ENCODE measurements at places on chromosomes 12 and 14. TPM values are rescaled to one million over a fixed set of nuclear protein-coding genes. Genes with fewer than 3 reads are reported as not detected.

CCDC177 gene
- total RNA-seq, result under 0.01 TPM

CDK17 gene
- 31.0 TPM for total RNA-seq

DNA sequence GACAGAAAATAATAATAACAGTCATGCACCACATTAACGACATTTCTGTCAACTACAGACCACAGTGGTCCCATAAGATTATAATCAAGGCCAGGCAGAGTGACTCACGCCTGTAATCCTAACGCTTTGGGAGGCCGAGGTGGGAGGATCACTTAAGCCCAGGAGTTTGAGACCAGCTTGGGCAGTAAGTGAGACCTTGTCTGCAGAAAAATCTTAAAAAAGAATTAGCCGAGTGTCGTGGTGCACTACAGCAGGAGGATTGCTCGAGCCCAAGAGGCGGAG is 8.6 kb downstream of the NAB2 start:
- H3K27ac ChIP-seq, result no peak overlapping the region
- no peak for DNase-seq
- no peak overlapping the region for H3K4me3 ChIP-seq
- no peaks in the 10 kb centered on the region for H3K27me3 ChIP-seq
- peaks cover 56% of the 10 kb centered on the region for H3K36me3 ChIP-seq

DNA sequence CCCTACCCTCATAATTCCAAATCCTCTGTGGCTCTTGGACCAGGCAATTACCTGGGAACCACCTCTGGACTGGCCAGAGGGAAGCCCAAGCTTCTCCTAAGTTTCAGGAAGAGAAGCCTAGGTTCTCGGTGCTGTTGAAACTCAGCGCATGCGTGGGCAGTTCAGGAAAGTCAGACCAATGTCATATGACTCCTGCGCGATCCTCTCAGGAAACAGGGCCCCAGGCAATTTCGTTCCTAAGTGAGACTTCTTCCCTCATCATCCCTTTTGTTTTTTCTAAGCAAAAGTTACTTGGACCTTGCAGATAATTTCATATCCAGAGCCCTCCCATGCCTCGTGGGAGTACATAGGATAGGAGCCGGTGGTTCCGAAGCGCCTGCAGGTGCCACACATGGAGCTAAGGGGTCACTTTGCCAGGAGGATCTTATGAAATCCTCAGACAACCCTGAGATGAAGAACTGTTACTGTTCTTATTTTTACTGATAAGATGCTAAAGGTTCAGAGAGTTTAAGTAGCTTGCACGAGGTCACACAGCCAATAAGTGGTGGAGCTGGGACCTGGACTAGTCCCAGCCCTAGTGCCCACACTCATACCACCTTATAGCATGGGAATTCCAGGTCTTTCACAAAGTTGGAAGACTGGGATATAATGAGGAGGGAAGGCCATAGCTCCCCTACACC is 168.2 kb downstream of the ZFP36L1 start:
- H3K4me1 ChIP-seq, result peaks cover 48% of the 10 kb centered on the region
- no peak overlapping the region for H3K4me3 ChIP-seq
- no peak overlapping the region for H3K27ac ChIP-seq
- peak; percentile 67 for DNase-seq

GRCh38 chr12:70692681-70693288 is 55.6 kb upstream of the PTPRB start:
- DNase-seq, result peak; percentile 5
- no peaks in the 10 kb centered on the region for H3K27me3 ChIP-seq
- no peaks in the 10 kb centered on the region for H3K36me3 ChIP-seq
- peaks cover 4% of the 10 kb centered on the region for H3K4me1 ChIP-seq
- H3K27ac ChIP-seq, result no peak overlapping the region
- no peak overlapping the region for H3K4me3 ChIP-seq

- peaks cover 15% of the 10 kb centered on the region for H3K36me3 ChIP-seq
- H3K27me3 ChIP-seq, result no peaks in the 10 kb centered on the region
- H3K4me3 ChIP-seq, result no peak overlapping the region
- DNase-seq, result no peak
These were observed 32.8 kb downstream of the FBRSL1 start for GRCh38 chr12:132522592-132523380.

- H3K4me1 ChIP-seq, result no peaks in the 10 kb centered on the region
- H3K36me3 ChIP-seq, result no peaks in the 10 kb centered on the region
- DNase-seq, result no peak
- H3K4me3 ChIP-seq, result no peak overlapping the region
These were observed 219.6 kb downstream of the PHETA1 start for GRCh38 chr12:111149299-111149698.

DNA sequence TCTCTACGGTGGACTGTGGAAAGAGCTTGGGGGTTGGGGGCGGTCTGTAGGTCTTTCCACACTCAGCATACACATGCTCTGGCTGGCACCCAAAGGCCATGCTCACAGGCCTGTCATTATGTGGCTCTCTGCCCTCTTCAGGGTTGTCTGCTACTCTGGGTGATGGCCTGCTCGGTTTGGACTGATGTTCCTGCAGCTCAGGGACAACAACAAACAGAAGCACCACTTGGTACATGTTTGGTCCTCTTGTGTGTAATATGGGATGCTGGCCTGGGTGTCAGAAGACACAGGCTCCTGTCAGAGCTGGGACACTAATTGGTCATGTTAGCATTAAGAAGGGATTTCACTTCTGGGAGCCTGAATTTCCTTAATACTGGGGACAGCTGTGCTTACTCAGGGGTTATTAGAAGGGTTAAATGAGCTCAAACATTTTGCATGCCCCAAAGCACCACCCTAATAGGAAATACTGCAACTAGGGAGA is 32.7 kb upstream of the SELPLG start:
- peak; percentile 70 for DNase-seq
- H3K4me3 ChIP-seq, result no peak overlapping the region
- H3K4me1 ChIP-seq, result peaks cover 29% of the 10 kb centered on the region

DNA sequence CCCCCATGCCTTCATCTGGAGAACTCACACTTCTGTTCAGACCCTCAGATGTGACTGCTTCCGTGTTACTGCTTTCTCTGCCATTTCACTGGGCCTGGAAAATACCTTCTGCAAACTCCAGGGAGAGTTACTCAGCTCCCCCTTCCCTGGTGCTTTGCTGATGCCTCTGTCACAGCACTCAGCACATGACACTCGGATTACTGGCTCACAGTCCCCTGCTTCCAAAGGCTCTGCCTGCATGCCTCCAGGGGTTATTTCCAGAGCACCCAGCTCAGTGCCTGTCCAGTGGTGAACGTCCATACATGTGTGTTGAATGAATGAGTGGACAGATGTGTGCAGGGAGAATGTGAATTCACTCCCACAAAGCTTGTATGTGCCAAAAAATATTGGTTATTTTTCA is 237.2 kb upstream of the FKBP4 start:
- DNase-seq, result no peak
- H3K4me3 ChIP-seq, result no peak overlapping the region
- no peak overlapping the region for H3K27ac ChIP-seq
- H3K4me1 ChIP-seq, result peaks cover 5% of the 10 kb centered on the region
- no peaks in the 10 kb centered on the region for H3K36me3 ChIP-seq

DNA sequence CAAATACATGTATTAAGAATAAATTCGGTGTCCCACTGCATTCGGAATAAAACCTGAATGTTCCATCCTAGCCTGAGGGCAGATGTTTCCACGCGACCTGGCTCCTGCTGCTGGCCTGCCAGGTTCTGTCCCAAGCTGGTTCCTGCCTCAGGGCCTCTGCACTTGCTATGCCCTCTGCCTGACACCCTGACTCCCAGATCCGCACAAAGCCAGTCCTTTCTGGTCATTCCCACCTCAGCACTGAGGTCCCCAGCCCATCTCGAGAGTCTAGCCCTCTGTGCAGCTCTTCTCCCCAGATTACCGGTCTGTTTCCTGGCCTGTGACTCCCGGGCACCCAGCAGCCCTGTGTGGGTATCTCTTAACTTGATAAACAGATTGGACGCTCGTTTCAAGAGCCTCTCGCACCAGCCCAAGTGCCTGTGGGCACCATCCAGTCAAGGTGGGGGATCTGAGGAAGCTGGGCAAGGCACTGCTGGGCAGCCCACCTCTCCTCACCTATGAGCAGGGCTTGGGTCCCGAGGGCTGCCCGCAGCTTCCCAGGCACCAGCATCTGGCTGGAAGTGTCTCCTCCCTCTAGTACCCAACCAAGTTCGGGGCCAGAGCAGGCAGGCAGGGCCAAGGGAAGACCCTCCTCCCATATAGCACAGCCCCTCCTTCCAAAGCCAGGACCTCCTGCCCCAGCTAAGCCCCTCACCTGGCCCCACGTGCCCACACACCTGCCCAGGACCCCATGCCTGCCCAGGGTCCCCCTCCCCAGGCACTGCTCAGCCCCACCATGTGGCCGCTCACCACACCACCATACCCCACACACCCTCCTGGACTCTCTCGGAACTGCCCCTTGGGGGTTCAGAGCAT is 132.2 kb downstream of the NCOR2 start:
- no peak for DNase-seq
- peaks cover 53% of the 10 kb centered on the region for H3K36me3 ChIP-seq
- H3K27ac ChIP-seq, result no peak overlapping the region
- no peak overlapping the region for H3K4me3 ChIP-seq

GRCh38 chr14:20247646-20248246 is 8.7 kb downstream of the OR11H4 start:
- no peak overlapping the region for H3K4me3 ChIP-seq
- DNase-seq, result no peak
- H3K27me3 ChIP-seq, result no peaks in the 10 kb centered on the region
- no peak overlapping the region for H3K27ac ChIP-seq

CLBA1 gene
- 5.1 TPM for total RNA-seq

GRCh38 chr12:102970780-102971179 is 13.3 kb downstream of the ASCL1 start:
- no peak overlapping the region for H3K4me3 ChIP-seq
- H3K4me1 ChIP-seq, result no peaks in the 10 kb centered on the region
- DNase-seq, result no peak
- H3K27me3 ChIP-seq, result peaks cover 15% of the 10 kb centered on the region
- no peaks in the 10 kb centered on the region for H3K36me3 ChIP-seq

DNA sequence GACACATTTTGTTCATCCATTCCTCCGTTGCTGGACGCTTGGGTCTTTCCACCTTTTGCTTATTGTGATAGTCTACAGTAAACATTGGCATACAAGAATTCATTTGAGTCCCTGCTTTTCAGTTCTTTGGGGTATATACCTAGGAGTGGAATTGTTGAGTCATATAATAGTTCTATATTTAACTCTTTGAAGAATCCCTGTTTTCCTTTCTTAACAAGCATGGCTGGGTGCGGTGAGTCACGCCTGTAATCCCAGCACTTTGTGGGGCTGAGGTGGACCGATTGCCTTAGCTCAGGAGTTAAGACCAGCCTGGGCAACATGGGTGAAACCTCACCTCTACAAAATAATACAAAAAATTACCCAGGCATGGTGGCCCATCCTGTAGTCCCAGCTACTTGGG is 75.4 kb downstream of the CCDC92 start:
- H3K36me3 ChIP-seq, result no peaks in the 10 kb centered on the region
- peaks cover 5% of the 10 kb centered on the region for H3K4me1 ChIP-seq
- DNase-seq, result no peak
- H3K4me3 ChIP-seq, result no peak overlapping the region
- peaks cover 3% of the 10 kb centered on the region for H3K27me3 ChIP-seq
- no peak overlapping the region for H3K27ac ChIP-seq

DNA sequence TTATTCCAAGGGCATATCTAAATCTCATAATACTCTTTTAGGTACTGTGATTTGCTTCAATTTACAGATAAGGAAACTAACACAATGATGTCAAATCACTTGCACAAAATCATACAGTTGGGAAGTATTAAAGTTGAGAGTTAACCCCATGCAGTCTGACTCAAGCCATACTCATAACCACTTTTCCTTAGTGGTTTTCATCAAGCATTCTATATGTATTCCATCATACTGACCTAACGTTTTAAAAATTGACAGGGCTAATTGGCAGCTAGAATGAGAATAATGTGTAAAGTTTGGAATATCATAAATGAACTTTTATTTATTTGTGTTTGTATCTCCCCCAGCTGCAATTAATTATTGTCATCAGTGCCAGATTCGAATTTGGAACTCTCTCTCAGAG is 20.9 kb downstream of the PUS7L start:
- no peaks in the 10 kb centered on the region for H3K4me1 ChIP-seq
- H3K27ac ChIP-seq, result no peak overlapping the region
- DNase-seq, result no peak

P2RX4 gene
- 12.1 TPM for total RNA-seq

DNA sequence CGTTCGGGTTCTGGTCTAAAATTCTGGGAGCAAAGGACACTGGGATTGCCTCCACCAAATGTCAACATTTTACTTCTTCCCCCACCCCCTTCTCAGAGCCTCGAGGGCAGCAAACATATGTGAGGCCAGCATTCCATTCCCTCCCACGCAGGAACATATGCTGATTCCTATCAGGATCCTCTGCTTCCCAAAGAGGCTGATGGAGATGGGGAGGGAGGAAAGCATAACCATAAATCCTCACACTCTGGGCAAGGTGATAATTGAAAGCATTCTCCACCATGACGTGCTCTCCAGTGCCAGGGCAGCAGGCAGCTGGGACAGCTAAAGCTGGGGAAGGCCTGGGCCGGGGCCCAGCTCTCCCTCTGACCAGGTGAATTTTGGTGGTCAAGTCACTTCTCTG is 395.0 kb downstream of the ZFP36L1 start:
- no peak overlapping the region for H3K4me3 ChIP-seq
- H3K36me3 ChIP-seq, result no peaks in the 10 kb centered on the region
- H3K4me1 ChIP-seq, result peaks cover 65% of the 10 kb centered on the region
- H3K27me3 ChIP-seq, result no peaks in the 10 kb centered on the region

DNA sequence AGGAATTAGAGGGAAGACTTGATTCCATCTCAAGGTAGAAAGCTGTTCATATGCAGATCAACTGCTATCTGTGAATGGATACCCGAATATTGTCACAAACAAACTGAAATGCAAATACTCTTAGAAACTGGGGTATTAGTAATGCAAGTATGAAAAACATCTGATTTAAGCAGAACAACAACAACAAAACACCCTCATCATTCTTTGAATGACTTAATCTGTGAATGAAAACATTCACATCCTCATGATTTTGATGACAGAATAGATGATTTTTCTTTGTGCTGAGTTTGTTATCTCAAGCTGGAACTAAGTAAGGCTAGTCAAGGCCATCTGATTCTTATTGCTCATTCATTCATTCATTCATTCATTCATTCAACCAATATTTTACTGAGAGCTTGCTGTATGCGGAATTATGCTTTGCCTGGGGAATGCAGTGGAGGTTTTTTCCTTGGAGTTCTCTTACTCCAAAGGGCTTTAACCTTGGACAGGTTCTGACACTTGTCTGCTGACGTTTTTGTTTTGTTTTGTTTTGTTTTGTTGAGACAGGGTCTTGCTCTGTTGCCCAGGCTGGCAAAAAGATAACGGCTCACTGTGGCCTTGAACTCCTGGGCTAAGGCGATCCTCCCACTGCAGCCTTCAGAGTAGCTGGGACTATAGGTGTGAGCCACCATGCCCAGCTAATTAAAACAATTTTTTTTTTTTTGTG is 23.3 kb downstream of the OR10G3 start:
- H3K27ac ChIP-seq, result peak overlapping the region; percentile 79
- DNase-seq, result no peak
- H3K4me1 ChIP-seq, result peaks cover 13% of the 10 kb centered on the region
- no peak overlapping the region for H3K4me3 ChIP-seq
- H3K27me3 ChIP-seq, result no peaks in the 10 kb centered on the region
- no peaks in the 10 kb centered on the region for H3K36me3 ChIP-seq

RTN1 gene
- 1.2 TPM for total RNA-seq

ZNF664 gene
- total RNA-seq, result 28.3 TPM

ZDHHC22 gene
- total RNA-seq, result 0.09 TPM
